Bone marrow (tissue), 2 donors: ENCODE measurements at places on chromosomes 1 and 21.

DNA sequence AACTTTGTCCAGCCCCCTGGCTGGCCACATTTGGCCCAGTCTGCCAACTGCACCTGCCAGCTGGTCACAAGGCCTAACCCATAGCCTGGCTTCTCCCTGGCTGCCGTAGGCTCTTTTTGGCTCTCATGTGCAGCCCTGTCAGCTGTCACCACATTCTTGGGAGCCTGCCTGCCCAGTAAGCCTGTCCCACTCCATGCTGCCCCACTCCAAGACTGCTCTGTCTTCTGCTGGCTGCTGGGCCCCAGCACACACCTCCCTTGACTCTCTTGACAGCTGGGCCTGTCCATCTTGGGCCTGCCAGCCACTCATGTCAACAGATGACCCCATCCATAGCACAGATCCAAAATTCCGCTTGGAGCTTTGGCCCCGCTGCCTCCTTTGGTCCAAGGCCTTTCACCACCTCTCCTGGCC, 74.3 kb upstream of the EDN2 start:
- DNase-seq = no peak

GRCh38 chr1:212260557-212261355, 24.5 kb upstream of the PPP2R5A start:
- DNase-seq = no peak

- DNase-seq = no peak
Measured at GRCh38 chr21:18954441-18954844, 550.9 kb upstream of the TMPRSS15 start.

DNA sequence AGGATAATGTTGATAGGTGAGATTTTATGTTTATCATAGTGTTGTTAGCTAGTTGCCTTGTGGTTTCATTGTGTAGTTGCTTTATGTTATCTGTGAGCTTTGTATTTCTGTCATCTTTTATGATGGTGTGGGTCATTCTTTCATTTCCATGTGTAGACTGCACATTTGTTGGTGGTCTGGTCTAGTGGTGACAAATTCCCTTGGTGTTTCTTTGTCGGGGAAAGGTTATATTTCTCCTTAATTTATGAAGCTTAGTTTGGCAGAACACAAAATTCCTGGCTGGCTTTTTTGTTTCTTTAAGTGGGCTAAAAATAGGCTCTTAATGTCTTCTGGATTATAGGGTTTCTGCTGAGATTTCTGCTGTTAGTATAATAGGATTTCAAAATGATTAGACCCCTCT, 347.2 kb upstream of the ADAMTS5 start:
- DNase-seq = no peak

DNA sequence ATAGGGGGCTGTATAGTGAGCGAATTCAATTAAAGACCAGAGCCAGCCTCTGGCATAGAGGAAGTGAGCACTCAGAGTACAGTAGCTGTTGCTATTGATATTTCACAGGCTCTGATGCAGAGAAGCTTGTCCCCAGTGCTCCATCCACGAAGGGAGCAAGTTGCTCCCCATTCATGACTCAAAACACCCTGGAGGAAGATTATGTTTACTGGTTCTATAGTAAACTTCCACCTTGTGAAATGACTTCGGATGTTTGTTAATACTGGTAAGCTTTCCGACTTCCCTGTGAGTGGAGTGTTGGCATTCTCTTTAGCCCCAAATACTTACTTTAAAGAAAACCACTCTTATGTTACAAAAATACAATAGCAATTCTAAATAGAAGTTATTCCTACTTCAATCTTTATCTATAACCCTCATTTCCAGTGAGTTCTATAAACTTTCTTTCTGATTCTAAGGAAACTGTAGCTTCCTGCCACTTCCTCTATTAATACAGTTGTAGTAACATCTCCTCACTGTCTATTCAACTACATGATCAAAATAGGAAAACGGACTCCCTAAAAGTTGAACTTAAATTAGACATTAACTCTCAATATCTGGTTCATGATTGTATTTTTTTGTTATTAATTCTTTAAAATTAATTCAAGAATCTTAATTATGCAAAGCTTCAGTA, 46.4 kb downstream of the ZNF281 start:
- peak; percentile 12 for DNase-seq

DNA sequence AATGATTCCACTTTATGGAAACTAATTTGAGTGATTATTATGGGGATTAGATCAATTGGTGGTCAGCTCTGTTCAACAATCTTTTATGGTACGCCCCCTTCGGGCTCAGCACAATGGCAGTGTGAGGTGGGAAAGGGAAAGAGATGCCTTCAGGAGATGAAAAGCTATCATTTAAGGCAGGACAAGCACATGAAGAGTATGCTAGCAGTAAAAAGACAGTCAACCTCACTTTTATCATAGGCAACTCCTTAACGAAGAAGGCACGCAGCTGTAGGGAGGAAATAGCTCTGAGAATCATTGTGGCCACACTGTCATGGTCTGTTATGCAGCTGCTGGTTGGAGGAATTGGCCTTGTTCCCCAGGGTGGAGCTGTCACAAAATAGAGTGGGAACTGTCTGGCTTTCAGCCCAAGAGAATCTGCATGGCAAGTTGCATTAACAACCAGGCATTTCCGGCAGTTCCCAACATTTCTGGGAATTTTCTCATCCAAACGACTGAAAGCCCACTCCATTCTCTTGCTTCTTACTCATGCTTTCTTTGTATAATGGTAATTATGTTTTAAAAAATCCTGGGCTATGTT, 54.4 kb upstream of the BCL10 start:
- no peak for DNase-seq

DNA sequence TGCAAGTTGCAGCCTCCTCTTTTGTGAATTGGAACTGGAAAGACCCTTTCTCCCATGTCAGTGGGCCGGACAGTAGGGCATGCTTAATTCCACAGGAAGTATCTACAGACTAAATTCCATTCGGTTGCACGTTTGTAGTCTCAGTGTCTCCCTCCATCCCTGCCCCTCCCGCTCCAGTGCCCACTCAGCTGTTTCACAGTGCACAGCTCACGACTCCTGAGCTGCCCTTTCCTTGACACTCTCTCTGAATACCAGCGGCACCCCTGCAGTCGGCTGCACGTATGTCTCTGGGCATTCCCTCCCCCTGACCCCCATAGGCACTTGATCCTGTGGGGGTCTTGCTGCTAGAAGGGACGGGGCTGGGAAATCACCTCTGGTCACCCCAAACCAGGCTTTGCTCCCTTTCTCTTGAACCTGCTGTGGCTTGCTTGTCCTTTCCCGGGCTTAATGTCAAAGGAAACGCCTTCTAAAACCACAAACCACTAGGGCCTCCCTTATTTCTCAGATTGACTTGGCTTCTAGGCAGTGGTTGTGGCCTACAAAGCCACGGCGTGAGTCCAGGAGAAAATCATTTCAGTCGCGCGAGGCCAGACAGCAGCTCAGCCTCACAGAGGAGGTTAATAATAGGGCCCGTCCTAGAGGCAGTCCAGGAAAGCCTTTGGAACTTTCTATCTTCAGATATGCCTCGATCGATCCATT, 365.3 kb upstream of the PROX1 start:
- no peak for DNase-seq

GRCh38 chr1:101130673-101131072, 105.1 kb upstream of the DPH5 start:
- no peak for DNase-seq

DNA sequence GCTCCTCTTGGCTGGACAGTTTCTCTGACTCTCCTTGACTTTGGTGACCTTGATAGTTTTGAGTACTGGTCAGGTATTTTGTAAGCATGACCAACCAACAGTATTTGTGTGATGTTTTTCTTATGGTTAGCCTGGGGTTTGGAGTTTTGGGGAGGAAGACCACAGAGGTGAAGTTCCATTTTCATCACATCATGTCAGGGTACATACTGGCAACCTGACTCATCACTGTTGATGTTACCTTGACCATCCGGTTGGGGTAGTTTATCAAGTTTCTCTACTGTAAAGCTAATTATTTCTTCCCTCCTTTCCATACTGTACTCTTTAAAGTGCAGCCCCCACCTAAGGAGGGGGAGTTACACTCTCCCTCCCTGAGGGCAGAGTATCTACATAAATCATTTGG, 13.4 kb downstream of the OSCP1 start:
- DNase-seq = no peak

DNA sequence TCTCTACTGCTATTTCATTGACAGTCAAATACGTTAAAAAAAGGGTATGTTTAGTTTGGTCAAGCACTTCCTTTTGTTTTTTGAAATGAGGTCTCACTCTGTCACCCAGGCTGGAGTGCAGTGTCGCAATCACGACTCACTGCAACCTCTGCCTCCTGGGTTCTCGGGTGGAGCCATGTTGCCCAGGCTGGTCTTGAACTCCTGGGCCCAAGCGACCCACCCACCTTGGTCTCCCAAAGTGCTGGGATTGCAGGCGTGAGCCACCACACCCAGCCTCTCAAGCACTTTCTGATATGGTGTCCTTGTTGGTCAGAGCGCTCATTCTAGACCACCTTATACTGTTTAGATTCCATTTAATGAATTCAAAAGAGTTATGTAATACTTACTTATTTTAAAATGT, 20.9 kb upstream of the RHBDL2 start:
- DNase-seq = no peak

GRCh38 chr1:168136709-168137514, at the start of gene GPR161:
Gene GPR161, minus strand, starts transcription at chr1:168136930. Its CDS starts 32,080 bp downstream, at chr1:168104850.
- DNase-seq = no peak

DNA sequence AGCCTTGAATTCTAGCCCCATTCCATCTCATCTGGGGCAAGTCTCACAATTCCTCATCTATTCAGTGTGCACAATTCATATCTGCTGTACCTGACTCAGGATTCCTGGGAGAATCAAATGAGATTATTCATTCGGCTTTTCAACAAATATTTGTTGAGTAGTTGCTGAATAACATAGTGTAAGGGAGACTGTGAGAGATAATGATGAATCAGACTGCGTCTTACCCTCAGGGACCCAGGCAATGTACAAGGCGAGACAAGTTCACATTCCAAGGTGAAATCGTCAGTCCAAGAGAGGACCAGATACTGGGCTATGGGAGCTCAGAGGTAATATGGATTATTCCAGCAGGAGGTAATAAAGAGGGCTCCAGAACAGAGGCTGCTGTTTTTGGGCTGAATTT, 67.8 kb upstream of the SMYD2 start:
- no peak for DNase-seq

DNA sequence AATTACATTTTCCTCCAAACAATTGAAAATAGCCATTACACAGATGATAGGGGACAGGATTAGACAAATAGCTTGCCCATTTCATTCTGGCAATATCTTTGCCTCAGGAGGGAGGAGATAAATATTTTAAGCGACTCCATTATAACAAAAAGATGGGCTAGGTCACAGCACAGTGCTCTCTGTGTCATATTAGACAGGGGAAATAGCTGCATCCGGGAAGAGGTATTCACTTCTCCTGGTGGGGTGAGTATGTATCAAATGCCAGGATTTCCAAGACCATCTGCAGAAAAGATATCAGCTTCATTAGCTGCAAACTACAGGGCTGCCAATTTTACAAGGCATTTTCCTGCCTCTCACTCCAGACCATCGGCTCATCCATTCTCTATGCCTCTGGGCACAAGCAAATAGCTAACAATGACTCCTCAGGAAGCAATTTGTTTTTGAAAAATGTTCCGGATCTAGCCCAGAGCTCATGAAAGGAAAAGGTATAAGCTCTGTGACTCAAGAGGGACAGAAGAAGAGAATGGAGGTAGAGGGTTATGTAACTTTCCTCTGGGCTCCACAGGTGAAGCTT, 41.9 kb upstream of the ANGPTL7 start:
- no peak for DNase-seq

GRCh38 chr1:161082483-161082882, 6.9 kb downstream of the NECTIN4 start:
- no peak for DNase-seq

DNA sequence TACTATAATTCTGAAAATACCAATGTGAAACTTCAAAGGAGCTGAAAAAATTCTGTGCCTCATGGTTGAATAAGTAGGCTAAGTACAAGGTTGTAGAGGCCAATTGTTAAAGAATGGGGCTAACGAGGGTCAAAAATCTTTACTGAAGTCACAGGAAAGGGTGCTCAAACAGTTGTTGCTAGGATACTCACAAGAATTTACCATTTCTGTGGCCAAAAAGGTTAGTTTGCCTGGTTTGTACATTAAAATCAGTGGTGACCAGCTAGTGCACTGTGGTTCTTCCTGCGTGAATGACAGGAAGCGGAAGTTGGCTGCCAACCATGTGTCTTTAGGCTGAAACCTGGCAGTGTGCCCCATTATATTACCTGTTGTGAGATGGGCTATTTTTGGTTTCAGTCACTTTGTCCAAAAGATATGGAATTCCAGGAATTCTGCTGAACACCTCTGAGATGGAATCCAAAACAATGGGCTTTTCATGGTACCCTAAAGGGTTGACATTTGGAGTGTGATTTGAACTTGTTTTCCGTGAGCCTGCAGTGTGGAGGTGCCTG, 13.5 kb downstream of the MAP3K21 start:
- DNase-seq = no peak

GRCh38 chr1:39564340-39564739, 12.2 kb downstream of the PABPC4 start:
- DNase-seq = no peak

- peak; percentile 58 for DNase-seq
Measured at GRCh38 chr1:246002725-246003441, 504.2 kb downstream of the SMYD3 start.

GRCh38 chr1:44014365-44015104, 16.7 kb downstream of the SLC6A9 start:
- no peak for DNase-seq

DNA sequence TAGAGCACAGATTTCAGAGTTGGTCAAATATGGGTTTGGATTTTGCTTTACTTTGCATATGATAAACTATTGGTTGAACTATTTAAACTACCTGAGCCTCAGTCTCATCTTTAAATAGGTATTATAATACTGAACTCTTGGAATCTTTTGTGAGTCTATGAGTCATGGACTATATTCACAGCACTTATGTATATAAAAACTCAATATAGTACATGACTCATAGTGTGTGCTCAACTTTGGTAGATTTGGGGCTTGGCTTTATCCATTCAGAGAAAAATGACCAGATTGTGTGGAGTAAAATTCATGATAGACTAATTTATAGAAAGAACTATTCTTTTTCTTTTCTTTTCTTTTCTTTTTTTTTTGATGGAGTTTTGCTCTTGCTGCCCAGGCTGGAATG, 28.7 kb downstream of the FCRL3 start:
- no peak for DNase-seq

- no peak for DNase-seq
Measured at GRCh38 chr1:98417820-98418219, 243.7 kb upstream of the SNX7 start.

GRCh38 chr1:212315907-212316306, 30.7 kb downstream of the PPP2R5A start:
- no peak for DNase-seq

DNA sequence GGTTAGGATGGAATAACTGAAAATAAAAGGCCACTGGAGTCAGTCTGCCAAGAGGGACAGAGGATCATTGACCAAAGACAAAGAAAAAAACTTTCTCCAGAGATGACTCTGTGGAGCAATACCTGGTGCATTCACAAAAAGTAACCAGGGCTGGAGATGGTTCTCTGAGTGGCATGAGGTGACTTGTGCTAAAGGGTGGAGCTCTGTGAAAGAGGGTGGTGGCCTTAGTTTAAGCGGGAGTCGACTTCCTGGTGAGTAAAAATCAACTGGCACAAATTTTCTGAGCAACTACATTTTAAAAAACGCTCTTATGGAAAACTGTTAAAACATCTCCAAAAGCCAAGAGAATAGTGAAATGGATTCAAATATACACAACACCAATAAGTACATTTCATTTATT, 10.0 kb downstream of the NHLH2 start:
- no peak for DNase-seq
